ENCODE measurements at places on chromosomes 4 and X. TPM values are rescaled to one million over a fixed set of nuclear protein-coding genes. Genes with fewer than 3 reads are reported as not detected.

DNA sequence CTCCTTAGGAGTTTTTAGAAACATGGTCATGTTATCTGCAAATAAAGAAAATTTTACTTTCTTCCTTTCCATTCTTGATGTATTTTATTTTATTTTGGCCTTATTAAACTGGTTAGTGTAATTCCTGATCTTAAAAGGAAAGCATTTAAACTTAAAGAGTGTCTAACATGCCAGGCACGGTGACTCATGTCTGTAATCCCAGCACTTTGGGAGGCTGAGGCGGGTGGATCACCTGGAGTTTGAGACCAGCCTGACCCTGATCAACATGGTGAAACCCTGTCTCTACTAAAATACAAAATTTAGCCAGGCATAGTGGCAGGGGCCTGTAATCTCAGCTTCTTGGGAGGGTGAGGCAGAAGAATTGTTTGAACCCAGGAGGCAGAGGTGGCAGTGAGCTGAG lies 281.3 kb downstream of the PTTG2 start:
- no peak for DNase-seq

PAK3 gene
- total RNA-seq = 0.78 TPM

GRCh38 chr4:100147198-100147597 lies 43.1 kb downstream of the DDIT4L start:
- DNase-seq = no peak

CT55 gene
- total RNA-seq = not detected

DNA sequence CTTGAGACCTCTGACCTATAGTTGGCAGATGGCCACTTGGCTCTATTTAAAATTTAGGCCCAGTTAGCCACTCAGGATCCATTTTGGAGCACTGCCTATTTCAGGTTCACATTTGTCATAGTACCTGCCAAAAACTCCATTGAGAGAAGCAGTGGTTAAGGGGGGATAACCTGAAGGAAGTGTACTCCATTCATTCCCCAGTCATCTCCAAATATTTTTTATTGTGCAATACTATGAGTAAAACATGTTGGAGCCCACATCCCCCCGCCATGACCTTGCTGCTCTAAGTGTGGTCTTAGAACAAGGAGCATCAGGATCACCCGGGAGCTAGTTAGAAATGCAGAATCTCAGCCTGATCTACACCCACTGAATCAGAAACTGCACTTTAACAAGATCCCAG lies 21.1 kb downstream of the PLP1 start:
- DNase-seq = no peak

TRO gene
- total RNA-seq = 4.6 TPM

GRCh38 chr4:38979511-38980230 lies 52.5 kb downstream of the TMEM156 start:
- no peak for DNase-seq

STPG2 gene
- total RNA-seq = 0.19 TPM

LRAT gene
- total RNA-seq = 0.16 TPM
